NCI-H1417 treated with DMSO at 0.1 percent for 48 hours (cell line): ENCODE measurements at places on chromosomes 7 and 10.

- DNase-seq: no peak
Measured at GRCh38 chr10:69620625-69621024, 9.4 kb upstream of the FAM241B start.

DNA sequence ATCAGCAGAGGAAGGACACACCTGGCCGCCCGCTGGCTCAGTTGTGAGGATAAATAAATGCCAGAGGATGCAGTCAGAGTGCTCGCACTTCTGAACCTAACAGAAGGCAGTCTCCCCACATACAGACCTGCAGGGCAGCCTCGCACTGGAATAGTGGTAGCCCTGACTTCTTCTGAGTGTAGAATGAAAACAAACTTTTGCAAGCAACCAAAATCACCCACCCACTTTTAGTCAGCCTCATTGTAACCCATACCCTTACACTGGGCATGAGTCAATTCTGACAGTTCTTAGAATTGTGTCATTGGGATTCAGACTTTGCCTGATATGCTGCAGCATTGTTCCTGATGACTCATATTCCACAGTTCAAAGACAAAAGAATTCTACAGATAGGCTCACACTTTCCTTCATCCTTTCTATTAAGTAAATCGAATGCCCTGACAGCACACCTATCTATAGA, 167.0 kb upstream of the CDK1 start:
- DNase-seq: no peak

- no peak for DNase-seq
Measured at GRCh38 chr7:139423091-139423490, 60.4 kb downstream of the KLRG2 start.

DNA sequence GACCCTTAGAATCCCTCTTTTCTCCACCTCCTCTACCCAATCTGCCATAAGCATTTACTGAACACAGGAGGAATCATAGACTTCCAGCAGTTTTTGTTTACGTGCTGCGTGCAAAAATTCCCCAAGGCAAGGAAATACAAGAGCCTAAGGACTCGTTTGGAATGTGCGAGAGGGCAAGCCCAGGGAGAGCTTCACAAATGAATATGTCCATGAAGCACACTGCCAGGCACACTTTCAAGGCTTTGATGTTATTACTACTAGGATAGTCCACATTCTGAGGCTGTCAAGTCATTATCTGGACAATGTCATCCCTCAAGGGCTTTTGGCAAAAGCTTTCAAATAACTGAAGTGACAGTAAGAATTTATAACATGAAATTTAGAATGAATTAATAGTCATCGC, 214.7 kb upstream of the TBX20 start:
- no peak for DNase-seq

GRCh38 chr7:90727412-90727811, 131.3 kb downstream of the CDK14 start:
- DNase-seq: no peak

DNA sequence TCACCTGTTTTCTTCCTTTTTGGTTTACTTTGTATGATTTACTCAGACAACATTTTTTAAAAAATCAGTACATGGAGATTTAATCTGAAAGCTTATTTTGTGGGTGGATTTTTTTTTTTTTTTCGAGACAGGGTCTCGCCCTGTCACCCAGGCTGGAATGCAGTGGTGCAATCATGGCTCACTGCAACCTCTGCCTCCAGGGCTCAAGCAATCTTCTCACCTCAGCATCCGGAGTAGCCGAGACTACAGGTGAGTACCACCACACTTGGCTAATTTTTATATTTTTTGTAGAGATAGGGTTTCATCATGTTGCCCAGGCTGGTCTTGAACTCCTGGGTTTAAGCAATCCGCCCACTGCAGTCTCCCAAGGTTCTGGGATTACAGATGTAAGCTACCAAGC, 2.5 kb downstream of the GSTO1 start:
- no peak for DNase-seq
